Caudate nucleus (tissue), 63 donors: ENCODE measurements at places on chromosomes 2 and 18.

DNA sequence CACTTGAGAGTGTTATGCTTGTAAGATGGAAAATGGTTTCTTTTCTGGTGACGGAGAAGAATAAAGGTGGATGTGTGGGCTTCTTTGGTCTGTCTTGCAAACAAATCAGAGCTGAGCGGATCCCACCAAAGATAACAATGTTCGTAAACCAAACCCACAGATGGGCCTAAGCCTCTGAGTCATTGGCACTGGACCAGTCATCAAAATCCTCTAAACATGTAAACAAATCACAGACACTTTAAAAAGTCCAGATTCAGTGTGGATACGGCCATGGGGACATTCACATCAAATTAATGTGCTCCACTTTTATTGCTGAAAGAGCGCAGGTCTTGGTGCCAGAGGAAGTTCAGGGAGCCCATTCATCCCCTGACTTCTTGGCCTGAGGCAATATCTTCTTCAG is 60.5 kb upstream of the TMEM200C start:
- no peak for DNase-seq

DNA sequence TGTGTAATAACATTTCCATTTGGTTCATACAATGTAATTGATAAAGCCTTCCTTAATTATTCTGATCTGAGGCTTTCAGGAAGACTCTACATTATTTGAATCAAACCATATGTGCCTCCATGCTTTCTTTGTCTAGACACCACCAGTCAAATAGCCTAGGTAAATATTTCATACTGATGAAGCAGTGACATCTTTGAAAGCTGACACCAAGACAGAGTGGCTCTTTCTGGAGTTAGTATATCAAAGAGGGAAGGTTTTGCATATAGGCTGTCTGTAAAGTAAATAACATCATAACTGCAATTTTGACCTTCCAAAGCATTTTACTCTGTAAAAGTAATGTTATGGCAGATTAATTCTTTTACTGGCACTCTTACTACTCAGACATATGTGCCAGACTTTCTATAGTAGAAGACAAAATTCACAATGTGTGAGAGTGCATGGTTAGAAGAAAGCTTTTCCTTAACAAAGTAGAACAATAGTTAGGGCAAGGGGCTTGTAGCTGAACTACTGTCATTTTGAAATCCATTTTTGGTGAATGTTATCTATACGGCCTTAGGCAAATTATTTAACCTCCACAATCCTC is 177.3 kb downstream of the ERBB4 start:
- DNase-seq, result no peak

GRCh38 chr18:74982946-74983635 is 225.8 kb downstream of the PTGR3 start:
- no peak for DNase-seq

DNA sequence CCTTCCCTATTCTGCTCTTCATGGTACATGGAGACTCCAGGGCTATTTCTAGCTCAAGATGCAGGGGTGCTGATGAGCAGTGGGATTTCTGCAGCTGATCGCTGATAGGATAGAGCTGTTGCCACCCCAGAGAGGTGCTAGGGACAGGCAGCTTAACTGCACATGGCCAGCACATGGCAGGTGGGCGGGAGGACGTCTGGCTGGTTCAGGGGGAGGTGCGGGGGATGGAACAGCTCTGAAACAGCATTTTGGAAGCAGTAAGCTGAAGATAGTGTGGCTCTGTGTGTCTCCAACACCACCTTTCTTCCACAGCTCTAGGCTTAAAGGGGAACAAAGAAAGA is 151.9 kb upstream of the PELI1 start:
- DNase-seq, result peak; percentile 13

DNA sequence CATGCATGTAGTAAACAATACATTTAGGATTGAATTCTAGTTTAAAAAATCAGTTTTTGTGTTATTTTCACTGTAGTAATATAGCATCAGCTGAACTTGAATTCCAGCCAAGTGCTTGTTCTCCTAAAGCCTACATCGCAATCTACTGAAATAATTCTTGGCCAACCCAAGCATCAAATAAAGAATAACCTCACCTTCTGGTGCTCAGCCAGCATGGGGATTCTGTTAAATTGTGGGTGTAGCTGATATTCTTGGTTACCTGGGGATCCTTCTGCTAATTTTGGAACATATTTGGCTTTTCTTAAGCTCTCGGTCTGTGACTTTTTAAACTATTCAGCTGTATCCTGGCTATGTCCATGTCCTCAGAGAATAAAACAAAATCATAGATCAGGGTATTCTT is 248.8 kb downstream of the NRXN1 start:
- DNase-seq, result no peak

DNA sequence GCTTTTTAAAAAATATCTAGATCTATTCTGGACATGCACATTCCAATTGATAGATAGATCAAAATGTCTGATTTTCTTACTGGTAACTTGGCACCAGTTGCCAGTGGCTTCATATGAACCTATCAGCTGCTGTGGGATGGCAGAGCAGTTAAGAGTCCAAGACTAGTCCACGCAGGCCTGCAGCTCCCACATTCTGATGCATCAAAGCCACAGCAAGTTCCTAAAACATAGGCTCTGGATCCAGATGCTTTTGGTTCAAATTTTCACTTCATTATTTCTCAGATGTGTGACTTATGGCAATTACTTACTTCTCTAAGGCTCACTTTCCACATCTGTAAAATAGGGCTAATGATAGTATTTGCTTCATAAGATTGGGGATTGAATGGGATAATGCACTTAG is 48.0 kb upstream of the CYP1B1 start:
- no peak for DNase-seq

GRCh38 chr2:101387151-101387834 is at the start of gene CREG2:
Gene CREG2, minus strand, starts transcription at chr2:101387503. Its CDS starts 46 bp downstream, at chr2:101387457.
- no peak for DNase-seq

- no peak for DNase-seq
These were observed 27.8 kb upstream of the RNF125 start for GRCh38 chr18:31990823-31991222.

DNA sequence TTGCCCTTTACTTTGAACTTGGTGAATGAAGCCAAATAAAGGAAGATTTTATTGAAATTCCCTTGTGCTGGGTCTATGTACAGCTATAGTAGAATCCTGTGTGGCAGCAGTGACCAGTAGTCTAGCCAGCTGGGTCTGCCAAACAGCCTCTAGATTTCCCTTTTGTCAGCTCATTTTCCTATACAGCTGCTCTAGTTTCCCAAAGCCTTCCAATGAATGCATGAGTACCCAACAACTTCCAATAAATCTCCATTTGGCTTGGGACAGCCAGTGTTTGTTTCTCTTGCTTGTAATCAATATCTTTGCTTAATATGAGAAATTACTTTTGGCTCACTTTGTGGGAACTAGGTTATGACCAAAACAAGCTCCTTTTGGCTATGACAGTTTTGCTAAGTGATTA is 43.6 kb downstream of the SCN9A start:
- DNase-seq, result no peak

DNA sequence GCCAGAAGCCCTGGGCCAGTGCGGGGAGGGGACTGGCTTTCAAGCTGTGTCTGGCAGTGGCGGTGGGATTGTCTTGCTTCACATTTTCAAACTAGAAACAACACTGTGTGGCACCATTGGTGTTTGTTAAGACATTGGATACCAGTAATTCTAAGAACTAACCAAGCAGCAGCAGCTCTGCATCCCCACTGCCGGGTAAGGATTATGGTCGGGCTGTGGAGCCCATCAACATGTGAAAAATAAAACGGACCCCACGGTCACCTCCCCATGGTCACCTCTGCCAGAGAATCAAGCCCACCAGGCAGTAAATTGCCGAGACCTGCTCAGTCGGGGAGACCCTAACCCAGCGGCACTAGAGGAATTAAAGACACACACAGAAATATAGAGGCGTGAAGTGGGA is 65.3 kb downstream of the C18orf63 start:
- DNase-seq, result no peak

DNA sequence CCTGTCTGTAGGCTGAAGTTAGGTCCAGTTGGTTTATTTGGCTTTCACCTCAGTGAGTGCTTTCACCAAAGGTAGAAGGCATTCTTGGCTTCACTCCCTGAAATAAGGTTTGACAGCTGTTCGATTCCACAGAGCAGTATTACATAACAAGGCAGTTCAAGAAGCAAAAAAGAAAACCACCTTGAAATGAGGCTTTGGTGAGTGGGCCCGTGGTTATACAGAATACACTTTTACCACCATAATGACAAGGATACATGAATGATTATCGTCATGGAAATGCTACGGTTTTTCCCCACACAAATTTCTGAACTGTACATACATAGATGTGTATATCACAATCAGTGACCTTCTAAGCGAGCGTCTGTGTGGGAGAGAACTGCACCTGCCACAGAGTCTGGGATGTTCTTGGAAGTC is 80.0 kb upstream of the CHRNA1 start:
- no peak for DNase-seq

- no peak for DNase-seq
These were observed 159.5 kb upstream of the GYPC start for GRCh38 chr2:126496493-126496892.

- DNase-seq, result no peak
These were observed at the start of gene ERFE for GRCh38 chr2:238158509-238159070. Gene ERFE, plus strand, starts transcription at chr2:238158970. Its CDS starts 38 bp downstream, at chr2:238159008.

GRCh38 chr18:67135981-67136380 is 380.5 kb downstream of the DSEL start:
- no peak for DNase-seq

GRCh38 chr2:7472465-7472864 is 555.3 kb downstream of the RNF144A start:
- no peak for DNase-seq

DNA sequence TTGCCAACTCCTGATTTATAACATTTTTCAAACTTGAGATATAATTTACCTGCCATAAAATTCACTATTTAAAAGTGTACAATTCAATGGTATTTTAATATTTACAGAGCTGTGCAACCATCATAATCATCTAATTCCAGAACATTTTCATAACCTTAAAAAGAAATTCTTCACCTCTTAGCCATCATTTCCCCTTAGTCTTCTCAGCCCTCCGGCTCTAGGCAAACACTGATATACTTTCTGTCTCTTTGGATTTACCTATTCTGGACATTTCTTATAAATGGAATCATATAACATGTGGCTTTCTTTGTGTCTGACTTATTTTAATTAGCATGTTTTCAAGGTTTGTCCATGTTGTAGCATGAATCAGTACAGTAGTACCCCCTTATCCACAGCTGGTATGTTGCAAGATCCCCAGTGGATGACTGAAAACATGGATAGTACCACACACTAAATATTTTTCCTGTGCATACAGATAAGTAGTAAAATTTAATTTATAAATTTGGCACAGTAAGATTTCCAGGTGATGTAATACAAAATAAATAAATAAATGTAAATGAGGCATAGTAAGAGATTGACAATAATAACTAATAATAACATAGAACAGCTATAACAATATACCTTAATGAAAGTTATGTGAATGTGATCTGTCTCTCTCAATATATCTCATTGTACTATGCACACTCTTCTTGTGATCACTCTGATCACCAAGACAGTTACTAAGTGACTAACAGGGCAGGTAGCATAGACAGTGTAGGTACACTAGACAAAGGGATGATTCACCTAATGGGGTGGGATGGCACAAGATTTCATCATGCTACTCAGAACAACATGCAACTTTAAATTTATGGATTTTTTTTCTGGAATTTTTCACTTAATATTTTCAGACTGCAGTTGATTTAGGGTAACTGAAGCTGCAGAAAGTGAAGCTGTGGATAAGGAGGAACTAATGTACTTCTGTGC is 73.1 kb downstream of the RAB3GAP1 start:
- no peak for DNase-seq

- no peak for DNase-seq
These were observed 3.9 kb upstream of the ABCB11 start for GRCh38 chr2:169034984-169035544.

DNA sequence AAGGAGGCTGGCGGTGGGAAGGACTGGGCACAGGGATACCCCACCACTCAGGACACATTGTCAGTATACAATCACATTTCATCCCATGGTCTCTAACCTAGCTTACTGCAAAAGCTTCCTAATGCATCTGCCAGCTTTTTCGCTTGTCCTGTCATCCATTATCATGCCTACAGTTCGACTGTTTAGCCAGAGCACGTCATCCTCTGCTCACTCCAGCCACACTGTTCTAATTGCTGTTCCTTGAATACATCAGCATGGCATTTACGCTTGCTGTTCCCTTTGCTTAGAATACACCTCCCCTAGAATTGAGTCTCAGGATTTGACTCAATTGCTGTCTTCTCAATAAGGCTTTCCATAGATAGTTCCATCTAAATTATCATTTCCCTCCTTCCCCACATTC is 166.3 kb downstream of the CCDC148 start:
- no peak for DNase-seq

DNA sequence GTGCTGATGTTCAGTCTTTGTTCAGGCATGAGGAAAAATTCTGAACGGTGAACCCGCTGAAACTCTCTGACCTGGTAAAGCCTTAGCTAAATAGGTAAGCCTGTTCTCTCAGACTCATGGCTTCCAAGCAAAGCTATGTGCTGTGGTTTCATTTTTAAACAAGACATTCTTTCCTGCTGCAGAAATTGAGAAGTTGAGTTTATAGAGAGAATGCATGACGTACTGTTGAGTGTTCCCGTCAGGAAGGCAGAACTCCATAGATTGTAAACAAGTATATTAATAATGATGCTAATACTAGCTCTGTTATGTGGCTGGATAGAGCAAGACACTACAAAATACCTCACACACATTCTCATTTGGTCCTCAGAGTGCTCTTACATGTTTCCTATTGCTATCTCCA is 424.0 kb upstream of the CRIM1 start:
- DNase-seq, result no peak

- DNase-seq, result no peak
These were observed 61.9 kb upstream of the CREB1 start for GRCh38 chr2:207467716-207468347.

- DNase-seq, result peak; percentile 21
These were observed 6.5 kb downstream of the LPIN1 start for GRCh38 chr2:11752906-11753305.

- DNase-seq, result no peak
These were observed 29.4 kb downstream of the COL4A4 start for GRCh38 chr2:227134591-227134990.

DNA sequence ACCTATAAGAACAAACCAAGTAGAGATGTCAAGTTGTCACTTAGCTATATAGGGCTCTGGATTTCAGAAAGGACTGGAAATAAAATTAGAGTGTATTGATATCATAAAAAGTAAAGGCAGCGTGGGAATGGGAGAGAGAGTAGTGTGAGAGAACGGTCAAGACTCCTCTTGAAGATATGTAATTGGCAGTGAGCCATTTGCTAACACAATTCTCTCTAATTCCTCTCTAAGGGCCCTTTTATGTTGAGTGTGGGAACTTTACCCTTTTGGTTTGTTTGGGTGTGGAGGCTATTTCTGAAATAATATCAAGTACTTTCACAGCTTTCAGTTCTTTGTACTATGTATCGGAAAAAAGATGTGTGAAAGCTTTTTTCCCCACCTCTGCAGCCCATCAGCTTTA is 196.8 kb downstream of the LRRTM4 start:
- DNase-seq, result no peak

GRCh38 chr18:63150326-63150725 is 169.2 kb downstream of the BCL2 start:
- DNase-seq, result no peak

- DNase-seq, result no peak
These were observed 151.3 kb downstream of the ZFP36L2 start for GRCh38 chr2:43075054-43075593.
